Subcutaneous adipose tissue (tissue), 4 donors: ENCODE measurements at places on chromosomes 5 and 9. TPM values are rescaled to one million over a fixed set of nuclear protein-coding genes. Genes with fewer than 3 reads are reported as not detected.

Gene CCNB1
- 8.6 TPM for total RNA-seq

Gene IL9
- not detected for total RNA-seq

Gene PCDHB15
- total RNA-seq: 1.1 TPM

Gene FBN2
- 0.34 TPM for total RNA-seq

Gene MYO10
- 8.7 TPM for total RNA-seq

Gene RETREG1
- total RNA-seq: 89.1 TPM

Gene SIL1
- 52.9 TPM for total RNA-seq

Gene KCNN2
- total RNA-seq: not detected

Gene SHROOM1
- 8.3 TPM for total RNA-seq

Gene CTSV
- not detected for total RNA-seq

Gene ACOT12
- not detected for total RNA-seq

Gene PCDHGA2
- total RNA-seq: 2.3 TPM

Gene CARTPT
- total RNA-seq: not detected

Gene IDNK
- total RNA-seq: 9.7 TPM

Gene ATOX1
- 111 TPM for total RNA-seq

Gene GARIN3
- not detected for total RNA-seq

Gene FBLL1
- not detected for total RNA-seq

Gene STPG3
- not detected for total RNA-seq

Gene PCDHB16
- total RNA-seq: 2.4 TPM

Gene PCDHGB4
- total RNA-seq: 3.3 TPM

Gene PCDHA2
- not detected for total RNA-seq

Gene KCNMB1
- 0.44 TPM for total RNA-seq

Gene RHOBTB3
- 132 TPM for total RNA-seq

Gene OR1Q1
- total RNA-seq: not detected

Gene PTGS1
- total RNA-seq: 4.5 TPM

Gene CKMT2
- 2.8 TPM for total RNA-seq

Gene SHISAL2B
- not detected for total RNA-seq

Gene PRRT1B
- total RNA-seq: not detected

Gene C9orf50
- not detected for total RNA-seq

Gene PCDH12
- total RNA-seq: 5.5 TPM

Gene ADAMTS12
- total RNA-seq: 23.3 TPM
